ENCODE measurements at places on chromosomes 1 and 21.

GRCh38 chr1:230864441-230864840 lies 3.9 kb downstream of the C1orf198 start:
- no peak for DNase-seq

DNA sequence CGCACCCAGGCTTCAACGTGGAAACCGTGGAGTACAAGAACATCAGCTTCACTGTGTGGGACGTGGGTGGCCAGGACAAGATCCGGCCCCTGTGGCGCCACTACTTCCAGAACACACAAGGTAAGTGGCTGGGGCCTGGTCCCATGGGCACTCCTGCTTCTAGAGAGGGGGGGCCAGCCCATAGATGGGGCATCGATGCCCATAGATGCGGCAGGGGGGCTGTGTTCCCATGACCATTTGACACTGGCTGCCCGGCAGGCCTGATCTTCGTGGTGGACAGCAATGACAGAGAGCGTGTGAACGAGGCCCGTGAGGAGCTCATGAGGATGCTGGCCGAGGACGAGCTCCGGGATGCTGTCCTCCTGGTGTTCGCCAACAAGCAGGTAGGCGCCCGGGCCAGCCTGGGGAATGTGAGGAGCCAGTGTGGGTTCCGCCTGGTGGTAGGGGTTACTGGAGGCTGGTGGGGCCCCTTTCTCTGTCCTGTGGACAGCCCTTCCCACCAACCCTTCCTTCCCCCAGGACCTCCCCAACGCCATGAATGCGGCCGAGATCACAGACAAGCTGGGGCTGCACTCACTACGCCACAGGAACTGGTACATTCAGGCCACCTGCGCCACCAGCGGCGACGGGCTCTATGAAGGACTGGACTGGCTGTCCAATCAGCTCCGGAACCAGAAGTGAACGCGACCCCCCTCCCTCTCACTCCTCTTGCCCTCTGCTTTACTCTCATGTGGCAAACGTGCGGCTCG lies 5.6 kb downstream of the C1orf35 start:
- DNase-seq, result no peak

DNA sequence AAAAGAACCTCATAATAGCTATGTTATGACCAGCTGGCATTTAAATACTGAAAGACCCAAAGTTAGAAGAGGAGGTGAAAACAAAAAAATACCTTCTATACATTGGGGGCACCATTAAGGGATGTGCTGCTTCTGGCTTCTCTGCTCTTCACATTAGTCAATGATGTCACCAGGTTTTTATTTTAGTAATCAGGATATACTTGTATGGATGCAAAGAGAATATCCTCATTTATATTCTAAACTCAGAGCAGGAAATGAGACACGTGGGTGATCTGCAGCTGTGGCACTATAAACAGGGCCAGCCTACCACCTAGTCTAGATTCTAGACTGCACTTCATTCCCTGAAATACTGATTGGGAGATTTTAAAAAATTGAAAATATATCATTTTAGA lies 51.2 kb downstream of the WLS start:
- no peak for DNase-seq

DNA sequence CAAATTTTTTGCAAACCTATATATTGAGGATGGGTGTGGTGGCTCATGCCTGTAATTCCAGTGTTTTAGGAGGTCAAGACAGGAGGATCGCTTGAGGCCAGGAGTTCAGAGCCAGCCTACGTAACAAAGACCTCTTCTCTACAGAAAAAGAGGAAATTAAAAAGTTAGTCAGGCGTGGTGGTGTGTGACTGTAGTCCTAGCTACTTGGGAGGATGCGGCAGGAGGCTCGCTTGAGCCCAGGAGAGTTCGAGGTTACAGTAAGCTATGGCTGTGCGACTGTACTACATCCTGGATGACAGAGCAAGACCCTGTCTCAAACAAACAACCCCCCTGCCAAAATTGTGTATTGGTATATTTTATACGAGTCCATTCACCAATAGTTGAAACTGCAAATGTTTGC lies 589.7 kb downstream of the DPYD start:
- no peak for DNase-seq

- DNase-seq, result no peak
Observed at GRCh38 chr1:88463401-88463985, 220.6 kb upstream of the PKN2 start.

Measured in activated T-cell treated with anti-CD3 and anti-CD28 coated beads, Interleukin-2, amount 50 U/mL, for 72 hours (primary cell).